ENCODE measurements at places on chromosomes 4 and X.

DNA sequence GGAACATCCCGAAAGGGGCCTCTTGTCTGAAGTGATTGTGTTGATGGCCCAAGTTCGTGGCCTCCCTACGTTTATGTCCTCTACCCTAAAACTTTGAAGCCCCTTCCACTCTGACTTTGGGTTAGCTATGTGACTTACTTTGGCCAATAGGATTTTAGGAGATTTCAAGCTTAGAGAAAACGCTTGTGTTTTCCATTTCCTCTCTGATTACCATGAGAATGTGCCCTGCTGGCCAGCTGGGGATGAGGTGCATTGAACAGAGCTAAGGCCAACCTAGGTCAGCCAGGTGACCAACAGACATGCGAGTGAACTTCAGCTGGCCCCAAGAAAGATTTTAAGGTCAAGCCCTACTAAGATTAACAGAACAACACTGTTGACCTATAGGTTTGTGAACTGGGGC lies 82.4 kb downstream of the SLC2A9 start:
- no peak for DNase-seq
- no peak overlapping the region for H3K27ac ChIP-seq
- H3K27me3 ChIP-seq: no peaks in the 10 kb centered on the region
- H3K4me3 ChIP-seq: no peak overlapping the region
- H3K4me1 ChIP-seq: no peaks in the 10 kb centered on the region
- no peaks in the 10 kb centered on the region for H3K36me3 ChIP-seq

DNA sequence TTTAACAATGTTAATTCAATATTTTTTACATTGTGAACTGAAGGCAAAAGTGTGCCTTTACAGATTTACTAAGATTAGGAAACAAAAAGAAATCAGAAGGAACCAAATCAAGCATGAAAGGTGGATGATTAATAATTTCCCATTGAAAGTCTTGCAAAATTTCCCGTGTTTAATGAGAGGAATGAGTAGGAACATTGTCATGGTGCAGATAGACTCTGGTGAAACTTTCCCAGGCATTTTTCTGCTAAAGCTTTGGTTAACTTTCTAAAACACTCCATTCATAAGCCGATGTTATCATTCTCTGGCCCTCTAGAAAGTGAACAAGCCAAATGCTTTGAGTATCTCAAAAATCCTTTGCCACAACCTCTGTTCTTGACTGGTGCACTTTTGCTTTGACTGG lies 1522.8 kb upstream of the PABPC4L start:
- no peaks in the 10 kb centered on the region for H3K27me3 ChIP-seq
- no peaks in the 10 kb centered on the region for H3K4me1 ChIP-seq
- no peak overlapping the region for H3K27ac ChIP-seq
- H3K4me3 ChIP-seq: no peak overlapping the region
- H3K36me3 ChIP-seq: no peaks in the 10 kb centered on the region

DNA sequence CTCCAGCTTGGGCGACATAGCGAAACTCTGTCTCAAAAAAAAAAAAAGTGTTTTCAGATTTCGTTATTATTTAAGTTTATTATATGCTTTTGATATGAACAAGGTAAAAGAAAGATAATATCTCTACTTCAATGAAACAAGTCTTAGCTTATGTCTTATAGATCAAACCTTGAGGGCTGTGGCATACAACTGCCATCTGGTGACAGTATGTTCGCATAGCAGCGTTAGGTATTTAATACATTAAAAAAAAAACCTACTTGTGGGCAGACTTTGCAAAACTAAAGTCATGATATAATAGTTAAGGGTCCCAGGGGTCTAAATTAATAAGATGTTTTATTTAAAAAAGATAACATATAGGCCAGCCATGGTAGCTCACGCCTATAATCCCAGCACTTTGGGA lies 161.2 kb upstream of the AMOT start:
- H3K27me3 ChIP-seq: no peaks in the 10 kb centered on the region
- DNase-seq: no peak
- H3K36me3 ChIP-seq: no peaks in the 10 kb centered on the region
- no peak overlapping the region for H3K27ac ChIP-seq

GRCh38 chr4:72558655-72559054 lies 10.4 kb downstream of the ADAMTS3 start:
- H3K36me3 ChIP-seq: no peaks in the 10 kb centered on the region
- no peaks in the 10 kb centered on the region for H3K27me3 ChIP-seq
- no peak overlapping the region for H3K27ac ChIP-seq
- no peak for DNase-seq

DNA sequence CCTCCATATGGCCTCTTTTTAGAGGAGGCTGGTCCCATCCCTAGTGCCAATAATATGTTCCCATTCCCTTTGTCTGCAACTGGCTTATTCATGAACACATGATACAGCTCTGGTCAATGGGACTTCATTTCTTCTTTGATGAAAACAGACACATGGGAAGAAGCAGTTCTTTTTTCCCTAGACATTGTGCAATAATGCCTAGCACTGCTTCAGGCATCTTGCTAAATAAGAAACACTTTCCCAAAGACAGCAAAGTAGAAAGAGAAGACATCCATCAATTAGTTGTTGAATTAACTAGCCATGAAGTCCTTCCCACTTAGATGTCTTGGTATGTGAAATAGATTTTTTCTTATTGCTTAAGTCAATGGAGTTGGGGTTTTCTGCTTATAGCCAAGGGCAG lies 40.1 kb upstream of the TRPC3 start:
- no peak overlapping the region for H3K4me3 ChIP-seq
- H3K4me1 ChIP-seq: no peaks in the 10 kb centered on the region
- H3K27me3 ChIP-seq: peaks cover 8% of the 10 kb centered on the region
- H3K36me3 ChIP-seq: no peaks in the 10 kb centered on the region
- H3K27ac ChIP-seq: no peak overlapping the region
- no peak for DNase-seq

DNA sequence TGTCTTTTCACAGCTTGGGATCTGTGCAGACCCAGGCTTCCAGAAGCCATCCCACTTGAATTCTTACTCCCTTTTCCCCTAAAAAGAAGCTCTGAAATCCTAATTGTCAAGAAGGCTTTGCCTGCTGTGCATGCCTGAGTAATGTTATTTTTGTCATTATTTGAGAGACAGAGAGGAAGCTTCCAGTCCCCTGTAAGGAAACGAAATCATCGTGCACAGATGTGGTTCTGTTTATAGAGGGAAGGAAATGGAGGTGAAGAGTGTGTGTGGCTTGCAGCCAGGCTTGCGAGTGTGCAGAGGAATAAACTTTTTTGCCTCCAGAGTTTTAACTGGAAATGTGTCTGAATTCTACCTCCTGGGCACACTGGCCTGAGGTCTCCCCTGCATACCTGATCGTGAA lies 70.2 kb downstream of the TBL1X start:
- DNase-seq: no peak
- no peaks in the 10 kb centered on the region for H3K36me3 ChIP-seq
- H3K27ac ChIP-seq: no peak overlapping the region
- H3K4me1 ChIP-seq: no peaks in the 10 kb centered on the region
- H3K27me3 ChIP-seq: no peaks in the 10 kb centered on the region

DNA sequence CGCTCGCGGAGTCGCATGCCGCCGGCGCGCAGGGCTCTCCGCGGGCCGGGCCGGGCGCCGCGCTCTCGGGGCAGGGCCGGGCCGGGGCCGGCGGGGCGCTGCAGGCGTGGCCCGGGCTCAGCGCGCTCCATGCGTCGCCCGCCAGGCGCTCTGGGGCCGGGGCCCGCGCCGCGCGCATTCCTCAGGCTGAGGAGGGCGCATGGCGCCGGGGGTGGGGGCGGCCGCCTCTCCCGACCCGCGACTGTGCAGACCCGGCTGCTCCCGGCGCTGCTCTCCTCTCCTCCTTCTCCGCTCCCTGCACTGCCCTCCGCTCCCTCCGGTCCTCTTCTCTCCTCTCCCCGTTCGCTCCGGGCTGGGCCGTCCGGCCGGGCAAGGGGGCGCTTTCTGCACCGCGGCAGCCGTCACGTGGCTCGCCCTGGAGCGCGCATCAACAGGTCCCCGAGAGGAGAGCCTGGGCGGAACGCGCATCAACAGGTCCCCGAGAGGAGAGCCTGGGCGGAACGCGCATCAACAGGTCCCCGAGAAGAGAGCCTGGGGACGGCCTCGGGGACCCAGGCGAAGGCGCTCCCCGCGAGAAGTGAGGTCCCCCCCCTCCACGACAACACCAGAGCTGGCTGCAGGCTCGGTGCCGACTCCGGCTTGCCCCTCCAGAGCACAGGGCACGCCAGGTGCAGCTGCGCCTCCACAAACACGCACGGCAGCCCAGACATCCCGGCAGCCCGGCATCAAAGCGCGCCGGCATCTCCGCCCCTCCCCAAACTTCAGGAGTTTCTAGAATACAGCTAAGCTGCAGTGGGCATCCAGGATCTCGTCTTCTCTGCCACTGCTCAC lies 12.9 kb downstream of the PPP2R3B start:
- no peaks in the 10 kb centered on the region for H3K36me3 ChIP-seq
- H3K27me3 ChIP-seq: peaks cover 49% of the 10 kb centered on the region
- peak overlapping the region; percentile 50 for H3K4me3 ChIP-seq
- peaks cover 19% of the 10 kb centered on the region for H3K4me1 ChIP-seq

- H3K27me3 ChIP-seq: no peaks in the 10 kb centered on the region
- DNase-seq: no peak
- no peaks in the 10 kb centered on the region for H3K4me1 ChIP-seq
- H3K36me3 ChIP-seq: no peaks in the 10 kb centered on the region
- no peak overlapping the region for H3K27ac ChIP-seq
- H3K4me3 ChIP-seq: no peak overlapping the region
These were observed 97.1 kb upstream of the SH3RF1 start for GRCh38 chr4:169367826-169368225.

DNA sequence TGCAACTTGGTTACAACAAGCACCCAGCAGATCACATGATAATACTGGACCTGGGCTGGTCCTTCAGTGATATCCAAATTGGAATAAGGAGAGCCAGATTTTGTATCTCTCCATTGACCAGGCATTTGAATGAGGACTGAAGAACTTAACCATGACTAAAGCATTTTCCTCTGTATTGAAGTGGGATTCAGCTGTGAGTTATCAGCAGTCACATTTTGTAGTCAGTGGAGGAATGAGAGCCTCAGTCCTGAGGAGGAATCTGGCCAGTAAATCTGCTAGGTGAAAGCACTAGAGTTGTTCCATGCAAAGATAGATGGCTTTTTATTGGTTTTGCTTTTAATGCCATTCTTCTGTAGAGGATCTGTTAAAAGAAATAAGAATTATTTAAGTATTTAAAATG lies 1506.0 kb downstream of the PCDH7 start:
- no peaks in the 10 kb centered on the region for H3K27me3 ChIP-seq
- H3K4me1 ChIP-seq: no peaks in the 10 kb centered on the region
- no peak overlapping the region for H3K27ac ChIP-seq
- no peaks in the 10 kb centered on the region for H3K36me3 ChIP-seq
- no peak for DNase-seq

DNA sequence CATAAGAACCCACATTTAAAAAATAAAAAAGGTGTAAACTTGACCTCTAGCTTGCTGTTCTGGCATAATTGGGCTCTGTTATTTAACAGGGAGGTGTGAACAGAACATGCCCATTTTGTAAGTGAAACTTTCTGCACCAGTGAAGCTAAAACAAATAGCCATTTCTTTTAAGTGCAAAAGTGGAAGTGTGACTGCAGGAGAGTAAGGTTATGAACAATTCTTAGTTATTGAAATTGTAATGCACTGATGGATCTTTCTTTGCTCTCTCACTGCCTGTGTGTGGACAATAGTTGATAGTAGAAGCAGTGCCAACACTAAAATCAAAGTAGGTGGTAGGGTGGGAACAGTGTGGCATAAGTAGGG lies 12.6 kb downstream of the P2RY10 start:
- no peak for DNase-seq
- no peaks in the 10 kb centered on the region for H3K36me3 ChIP-seq
- no peaks in the 10 kb centered on the region for H3K27me3 ChIP-seq
- H3K4me1 ChIP-seq: no peaks in the 10 kb centered on the region
- no peak overlapping the region for H3K27ac ChIP-seq

GRCh38 chr4:15868111-15868510 lies 70.4 kb downstream of the FGFBP1 start:
- no peaks in the 10 kb centered on the region for H3K36me3 ChIP-seq
- no peak overlapping the region for H3K27ac ChIP-seq
- no peak for DNase-seq
- H3K4me3 ChIP-seq: no peak overlapping the region
- H3K27me3 ChIP-seq: no peaks in the 10 kb centered on the region

DNA sequence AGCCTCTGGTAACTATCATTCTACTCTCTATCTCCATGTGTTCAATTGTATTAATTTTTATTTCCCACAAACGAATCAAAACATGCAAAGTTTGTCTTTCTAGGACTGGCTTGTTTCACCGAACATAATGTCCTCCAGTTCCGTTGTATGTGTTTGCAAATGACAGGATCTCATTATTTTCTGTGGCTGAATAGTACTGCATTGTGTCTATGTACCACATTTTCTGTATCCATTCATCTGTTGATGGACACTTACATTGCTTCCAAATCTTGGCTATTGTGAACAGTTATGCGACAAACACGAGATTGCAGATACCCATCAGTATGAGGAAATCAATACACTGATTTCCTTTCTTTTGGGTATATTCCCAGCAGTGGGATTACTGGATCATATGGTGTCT lies 8.4 kb upstream of the LDOC1 start:
- no peaks in the 10 kb centered on the region for H3K4me1 ChIP-seq
- no peak overlapping the region for H3K4me3 ChIP-seq
- H3K27ac ChIP-seq: no peak overlapping the region
- no peak for DNase-seq
- H3K27me3 ChIP-seq: no peaks in the 10 kb centered on the region
- H3K36me3 ChIP-seq: no peaks in the 10 kb centered on the region

DNA sequence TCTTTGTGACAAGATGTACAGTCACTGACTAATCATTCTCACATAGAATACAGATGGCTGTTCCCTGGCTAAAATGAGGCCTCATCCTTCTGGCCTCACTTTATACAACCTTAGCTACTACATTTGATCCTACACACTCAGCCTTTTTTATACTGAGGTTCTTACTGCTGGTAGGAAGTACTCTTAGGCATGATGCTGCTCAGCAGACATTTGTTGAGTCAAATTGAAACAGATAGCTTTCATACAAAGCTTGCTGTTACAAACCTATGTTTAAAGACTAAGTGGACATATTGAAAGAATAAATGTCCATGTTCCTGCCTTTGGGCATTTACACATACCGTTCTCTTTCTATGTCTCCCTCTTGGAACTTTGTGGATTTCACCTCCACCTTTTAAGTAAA lies 154.9 kb downstream of the NPFFR2 start:
- no peaks in the 10 kb centered on the region for H3K4me1 ChIP-seq
- H3K36me3 ChIP-seq: no peaks in the 10 kb centered on the region
- no peaks in the 10 kb centered on the region for H3K27me3 ChIP-seq
- no peak overlapping the region for H3K4me3 ChIP-seq
- H3K27ac ChIP-seq: no peak overlapping the region

DNA sequence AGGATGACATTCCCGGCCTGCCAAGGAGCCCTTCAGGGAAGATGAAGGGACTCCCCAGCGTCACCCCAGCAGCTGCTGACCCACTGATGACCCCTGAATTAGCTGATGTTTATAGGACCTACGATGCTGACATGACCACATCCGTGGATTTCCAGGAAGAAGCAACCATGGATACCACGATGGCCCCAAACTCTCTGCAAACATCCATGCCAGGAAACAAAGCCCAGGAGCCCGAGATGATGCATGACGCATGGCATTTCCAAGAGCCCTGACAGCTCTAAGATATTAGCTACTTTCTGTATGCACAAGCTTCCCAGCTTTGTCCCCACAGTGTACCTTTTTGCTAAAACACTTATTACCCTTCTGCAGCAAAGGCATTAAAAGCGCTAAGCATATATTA lies 14.4 kb downstream of the AMBN start:
- no peaks in the 10 kb centered on the region for H3K4me1 ChIP-seq
- H3K27ac ChIP-seq: no peak overlapping the region
- no peaks in the 10 kb centered on the region for H3K36me3 ChIP-seq
- H3K4me3 ChIP-seq: no peak overlapping the region
- no peaks in the 10 kb centered on the region for H3K27me3 ChIP-seq
- DNase-seq: no peak

- H3K4me3 ChIP-seq: no peak overlapping the region
- H3K27me3 ChIP-seq: no peaks in the 10 kb centered on the region
- H3K4me1 ChIP-seq: peaks cover 25% of the 10 kb centered on the region
- DNase-seq: peak; percentile 17
- H3K36me3 ChIP-seq: no peaks in the 10 kb centered on the region
- H3K27ac ChIP-seq: peak overlapping the region; percentile 6
These were observed 538.2 kb downstream of the INPP4B start for GRCh38 chr4:142307857-142308256.
